ENCODE measurements at places on chromosomes 11 and 22.

DNA sequence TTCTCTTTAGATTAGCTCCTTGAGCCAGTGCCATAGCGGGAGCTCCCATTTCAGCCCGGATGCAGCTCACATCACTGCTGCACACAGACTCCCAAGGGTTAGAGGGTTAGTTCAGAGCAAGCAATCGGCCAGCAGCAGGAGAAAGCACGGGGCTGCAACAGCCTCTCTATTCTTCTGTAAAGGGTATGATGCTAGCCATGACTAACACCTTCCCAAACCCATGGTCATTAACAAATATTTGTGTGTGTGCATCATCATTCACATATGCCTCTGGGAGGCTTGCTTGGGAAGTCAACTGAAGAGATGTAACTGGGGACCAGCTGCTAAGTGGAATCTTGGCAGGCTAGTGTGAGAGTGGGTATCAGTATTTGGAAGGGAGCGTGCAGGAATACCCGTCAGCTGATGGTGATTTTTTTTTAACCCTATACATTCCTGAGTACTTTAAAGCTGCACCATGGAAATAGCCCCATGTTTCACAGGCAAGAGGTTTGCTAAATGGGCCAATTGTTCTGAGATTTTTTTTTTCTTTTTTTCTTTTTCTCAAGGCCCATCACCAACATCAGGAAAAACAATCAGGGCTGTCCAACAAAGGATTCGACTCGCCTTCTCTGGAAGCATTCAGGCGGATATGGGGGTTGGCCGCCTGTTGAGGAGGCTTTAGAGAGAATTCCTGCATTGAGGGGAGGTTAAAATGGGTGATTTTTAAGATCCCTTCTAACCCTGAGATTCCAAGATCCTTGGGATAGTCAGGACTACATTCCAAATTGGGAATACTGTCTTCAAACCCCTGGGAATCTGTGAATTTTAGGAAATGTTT, 33.2 kb upstream of the CCDC89 start:
- no peak for DNase-seq

GRCh38 chr11:120710354-120711131, 199.0 kb downstream of the GRIK4 start:
- no peak for DNase-seq

- DNase-seq = no peak
Observed at GRCh38 chr11:117823294-117823945, 1.1 kb downstream of the FXYD2 start.

DNA sequence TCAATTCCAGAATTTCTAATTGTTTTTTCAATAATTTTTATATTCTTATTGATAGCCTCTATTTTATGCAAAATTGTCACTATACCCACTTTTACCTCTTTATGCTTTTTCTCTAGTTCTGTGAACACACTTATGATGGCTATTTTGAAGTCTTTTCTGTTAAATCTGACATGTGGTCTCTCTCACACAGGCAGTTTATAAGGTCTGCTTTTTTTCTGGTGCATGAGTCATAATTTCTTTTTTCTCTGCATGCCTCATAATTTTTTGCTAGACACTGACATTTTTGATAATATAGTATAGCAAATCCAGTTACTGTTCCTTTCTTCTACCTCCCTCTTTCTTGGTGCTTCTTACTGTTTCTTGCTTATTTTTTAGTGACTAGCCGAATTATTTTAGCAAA, 36.0 kb downstream of the ZBTB44 start:
- DNase-seq = no peak

DNA sequence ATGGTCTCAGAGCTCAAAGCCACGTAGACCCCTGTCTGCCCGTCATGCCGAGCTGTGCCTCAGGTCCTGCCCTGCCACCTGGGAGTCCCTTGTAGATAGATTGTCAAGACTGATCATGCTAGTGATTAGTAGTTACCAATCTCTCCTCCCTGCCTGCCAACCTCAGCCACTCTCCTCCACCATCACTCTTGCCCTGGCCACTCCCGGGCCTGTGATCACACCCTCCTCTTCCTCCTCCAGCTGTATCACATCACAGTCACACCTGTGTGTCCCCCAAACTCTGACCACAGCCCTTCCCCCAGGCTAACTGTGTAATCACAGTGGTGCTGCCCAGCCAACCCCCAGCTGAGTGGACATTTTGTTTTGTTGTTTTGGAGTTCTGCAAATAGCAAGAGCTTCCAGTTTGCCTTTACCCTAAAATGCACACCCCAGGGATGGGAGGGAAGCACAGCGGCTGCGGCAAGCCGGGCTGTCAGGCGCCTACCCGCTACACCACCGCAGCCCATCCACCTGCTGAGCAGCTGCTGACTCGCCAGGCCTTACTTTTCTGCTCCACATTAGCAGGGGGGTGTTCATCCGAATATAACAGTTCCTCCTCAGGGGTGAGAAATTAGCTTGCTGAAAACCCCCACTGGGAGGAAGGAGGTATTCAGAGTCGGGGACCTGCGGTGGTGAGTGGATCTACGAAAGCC, 45.8 kb downstream of the LRFN4 start:
- DNase-seq = no peak

DNA sequence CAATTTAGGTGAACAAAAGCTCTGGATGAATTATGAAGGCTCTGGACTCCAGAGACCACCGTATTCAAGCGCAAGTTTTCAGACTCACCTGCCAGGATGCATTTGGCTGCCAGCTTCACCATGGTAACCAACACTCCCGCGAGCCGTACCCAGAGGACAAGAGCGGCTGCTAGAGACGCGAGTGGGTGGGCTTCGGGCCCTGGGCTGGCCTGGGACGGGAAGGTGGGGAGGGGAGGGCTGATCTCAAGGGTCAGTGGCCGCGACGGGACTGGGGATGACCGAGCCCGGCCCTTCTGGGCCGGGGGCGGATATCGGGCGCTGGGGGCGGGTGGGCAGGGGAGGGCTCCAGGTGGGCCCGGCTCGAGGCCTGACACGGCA, 344 bp downstream of the IFT27 start:
- DNase-seq = no peak

- DNase-seq = no peak
Observed at GRCh38 chr11:43987384-43988039, 45.1 kb downstream of the C11orf96 start.

DNA sequence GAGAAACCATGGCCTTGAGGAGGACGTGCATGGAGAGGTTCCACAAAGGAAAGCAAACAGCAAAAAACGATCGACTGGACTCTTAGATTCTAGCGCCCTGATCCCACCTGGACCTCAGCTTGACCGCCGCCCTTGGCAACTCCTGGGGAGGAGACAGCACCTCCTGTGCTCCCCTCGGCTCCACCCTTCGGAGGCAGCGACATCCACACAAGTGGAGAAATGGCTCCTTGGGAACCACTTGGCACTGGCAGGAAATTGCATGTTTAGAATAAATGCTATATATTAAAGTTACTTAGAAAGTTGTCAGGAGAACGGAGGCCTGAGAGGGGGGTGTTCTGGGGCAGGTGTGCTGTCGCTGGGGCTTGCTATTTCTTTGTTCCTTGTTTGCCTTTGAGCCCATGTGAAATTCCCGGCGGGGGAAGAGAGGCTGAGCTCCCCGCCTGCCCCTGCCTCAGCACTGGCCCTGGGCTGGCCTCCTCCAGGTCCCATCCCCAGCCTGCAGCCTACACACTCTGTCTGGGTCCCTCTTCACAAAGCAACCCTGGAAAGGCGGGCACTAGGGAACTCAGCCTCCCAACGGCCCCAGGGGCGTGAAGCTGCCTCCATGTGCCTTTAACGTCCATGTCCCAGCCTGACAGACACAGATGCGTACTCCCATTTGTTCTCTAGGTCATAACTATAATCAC, 395.3 kb downstream of the BRD1 start:
- DNase-seq = no peak

Measured in stimulated activated CD8-positive, alpha-beta memory T cell treated with anti-CD3 and anti-CD28 coated beads, Interleukin-4, amount 100 ng/mL, for 4 hours (primary cell).